ENCODE measurements at places on chromosomes 13 and 19.

GRCh38 chr19:32068793-32069192 is 276.6 kb upstream of the ZNF507 start:
- DNase-seq, result no peak

DNA sequence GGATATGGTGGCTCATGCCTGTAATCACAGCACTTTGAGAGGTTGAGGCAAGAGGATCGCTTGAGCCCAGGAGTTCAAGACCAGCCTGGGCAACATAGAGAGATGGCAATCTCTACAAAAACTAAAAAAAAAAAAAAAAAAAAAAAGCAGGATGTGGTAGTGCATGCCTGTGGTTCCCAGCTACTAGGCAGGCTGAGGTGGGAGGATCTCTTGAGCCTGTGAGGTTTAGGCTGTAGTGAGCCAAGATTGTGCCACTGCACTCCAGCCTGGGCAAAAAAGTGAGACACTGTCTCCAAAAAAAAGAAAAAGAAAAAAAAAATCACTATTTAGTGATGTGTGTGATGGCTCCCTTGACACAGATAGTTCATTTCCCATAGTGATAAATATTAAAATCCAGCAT is 365.0 kb upstream of the NBEA start:
- no peak for DNase-seq

- no peak for DNase-seq
These were observed 15.2 kb downstream of the KLF5 start for GRCh38 chr13:73074014-73074413.

DNA sequence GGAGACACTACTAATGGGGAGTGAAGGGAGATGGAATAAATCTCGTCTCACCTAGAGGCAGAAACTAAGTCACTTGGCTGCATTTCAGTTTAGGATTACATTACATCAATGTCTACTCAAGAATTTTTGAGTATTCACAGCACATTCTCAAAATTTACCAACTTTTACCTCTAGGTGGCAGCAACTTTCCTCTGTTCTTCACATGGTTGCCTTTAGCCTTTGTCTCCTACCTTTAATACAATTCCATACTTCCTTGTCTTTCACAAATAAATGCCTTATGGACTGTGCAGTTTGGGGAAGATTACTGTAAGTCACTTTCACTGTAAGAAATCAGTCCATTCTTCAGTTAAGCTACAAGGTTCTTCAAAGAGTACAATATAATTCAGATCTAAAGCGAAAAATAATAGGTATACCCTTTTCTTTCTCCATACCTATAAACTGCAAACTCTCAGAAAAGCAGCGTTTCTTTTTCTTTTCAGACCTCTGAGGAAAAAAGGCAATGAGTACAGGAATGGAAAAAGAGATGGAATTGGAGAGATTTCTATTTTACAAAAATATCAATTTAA is 379.4 kb downstream of the KLF12 start:
- DNase-seq, result no peak
